ENCODE measurements at places on chromosomes 6 and 20.

DNA sequence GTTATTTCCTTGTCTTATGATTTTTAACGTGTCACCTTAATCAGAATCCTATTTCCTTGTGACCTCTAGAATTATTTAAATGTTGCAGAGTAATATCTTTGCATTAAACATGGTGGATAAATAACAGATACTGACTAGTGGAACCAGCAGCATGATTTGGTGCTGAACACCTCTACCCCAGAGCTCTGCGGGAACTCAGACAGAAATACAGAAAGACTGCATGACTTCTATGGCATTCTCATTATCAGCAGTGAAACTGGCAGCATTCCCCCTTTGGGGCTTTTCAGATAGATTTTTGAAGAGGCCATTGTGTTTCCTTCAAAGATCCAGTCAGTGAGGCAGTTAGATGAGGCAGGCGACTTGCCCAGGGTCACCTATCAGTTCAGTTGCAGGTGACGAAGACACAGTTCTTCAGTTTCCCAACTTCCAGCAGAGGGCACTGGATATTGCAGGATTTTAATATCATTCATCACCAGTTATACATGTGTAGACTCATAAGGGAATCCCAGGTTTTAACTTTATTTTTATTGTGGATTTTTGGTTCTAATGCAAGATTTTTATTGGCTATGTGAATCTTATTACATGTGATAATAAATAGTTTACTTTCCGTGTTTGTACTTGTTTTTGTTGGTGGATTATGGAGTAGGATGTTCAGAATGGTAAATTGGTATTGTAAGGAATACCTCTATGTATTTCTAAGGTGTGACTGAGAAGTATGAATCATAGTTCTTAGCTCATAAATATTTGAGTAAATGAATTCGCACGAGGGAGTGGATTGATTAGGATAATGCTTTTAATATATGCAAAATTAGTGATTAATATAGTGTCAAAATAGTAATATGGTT, 81.3 kb downstream of the AFDN start:
- DNase-seq, result peak; percentile 45

DNA sequence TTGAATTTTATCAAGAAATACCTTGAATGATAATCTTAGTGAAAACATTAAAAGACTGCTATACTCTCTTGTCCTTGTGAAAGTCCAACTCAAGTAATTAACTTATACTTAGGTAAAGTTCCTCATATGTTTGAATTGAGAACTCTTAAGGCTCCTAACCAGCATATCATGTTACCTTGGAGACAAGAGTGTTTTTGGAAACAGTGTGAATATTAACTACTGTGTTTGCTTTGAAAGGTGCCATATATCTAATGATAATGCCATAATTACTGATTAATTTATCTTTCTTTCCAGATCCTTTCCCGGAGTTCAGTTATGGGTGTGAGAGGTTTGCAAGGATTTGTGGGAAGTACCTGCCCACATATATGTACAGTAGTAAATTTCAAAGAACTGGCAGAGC, 10.5 kb downstream of the FAM120B start:
- no peak for DNase-seq

DNA sequence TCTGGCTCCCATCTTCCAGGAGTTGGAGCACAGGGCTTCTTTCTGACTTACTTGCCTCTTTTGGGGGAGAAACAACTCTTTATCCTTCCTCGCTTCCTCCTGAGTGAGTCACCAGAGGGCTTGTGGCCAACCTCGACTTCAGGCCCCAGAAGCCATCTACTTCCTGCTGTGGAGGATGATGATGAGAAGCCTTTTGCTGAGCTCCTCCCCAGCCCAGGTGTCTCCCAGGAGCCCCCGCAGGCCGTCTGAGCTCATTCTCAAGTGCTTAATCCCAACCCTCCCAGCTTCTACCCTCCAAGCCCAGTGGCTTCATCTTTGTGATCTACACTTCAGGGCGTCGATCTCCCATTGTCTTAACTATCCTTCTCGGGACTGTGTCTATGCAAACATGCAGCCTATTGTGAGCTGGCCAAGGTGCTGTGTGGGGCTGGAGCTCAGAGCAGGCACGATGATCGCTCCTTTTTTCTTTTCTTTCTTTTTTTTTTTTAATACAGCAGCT, 27.9 kb downstream of the SDCBP2 start:
- DNase-seq, result peak; percentile 69

DNA sequence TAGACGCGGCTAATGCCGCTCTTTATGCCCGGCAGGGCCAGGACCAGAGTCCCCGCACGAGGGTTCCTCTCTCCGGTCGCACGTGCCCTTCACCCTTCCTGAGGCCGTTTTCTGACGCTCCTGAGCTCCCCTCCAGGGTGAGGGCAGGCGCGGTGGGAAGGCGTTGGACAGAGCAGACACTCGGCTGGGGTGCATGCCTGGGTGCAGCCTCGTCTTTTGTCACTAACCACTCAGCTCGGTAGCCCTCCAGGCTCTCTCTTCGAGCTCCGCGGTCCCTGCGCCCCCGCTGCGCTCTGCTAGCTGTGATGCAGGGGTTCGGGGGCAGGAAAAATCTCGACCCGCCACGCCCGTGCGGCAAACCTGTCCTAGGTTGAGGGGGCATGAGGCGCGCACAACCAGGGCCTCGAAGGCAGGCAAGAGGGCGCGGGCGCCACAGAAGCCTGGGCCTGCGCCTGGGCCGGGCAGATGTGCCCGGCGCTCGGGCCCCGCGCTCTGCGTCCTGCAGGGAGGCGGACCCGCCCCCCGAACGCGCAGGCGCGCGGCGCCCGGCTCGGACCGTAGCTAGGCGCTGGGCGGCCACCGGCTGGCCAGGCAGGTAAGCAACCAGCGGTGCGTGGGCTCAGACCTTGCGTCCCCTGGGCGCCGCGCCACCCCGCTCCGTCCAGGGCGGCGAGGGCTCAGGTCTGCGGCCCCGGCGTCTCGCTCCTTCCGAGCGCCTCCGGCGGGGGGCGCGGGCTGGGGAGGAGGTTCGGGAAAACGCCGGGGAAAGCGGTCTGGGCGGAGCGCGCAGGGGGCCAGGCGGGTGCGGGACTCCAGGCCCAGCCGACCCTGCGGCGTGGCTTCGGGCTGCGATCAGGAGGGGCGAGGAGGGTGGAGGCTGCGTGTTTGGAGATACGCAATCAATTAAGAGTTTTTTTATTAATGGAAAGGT, at the start of gene L3MBTL1:
TSS of gene L3MBTL1 (plus strand) at position 548 of the 931 bp plus-strand sequence. CDS start 5,807 bp downstream, outside the sequence.
- DNase-seq, result peak; percentile 43

GRCh38 chr6:108661430-108661829, 100.7 kb downstream of the FOXO3 start:
- DNase-seq, result peak; percentile 37

GRCh38 chr6:139779988-139780774, 405.7 kb upstream of the CITED2 start:
- no peak for DNase-seq

- DNase-seq, result peak; percentile 41
These were observed 50.6 kb downstream of the GJA10 start for GRCh38 chr6:89944826-89945407.

GRCh38 chr20:4091490-4092479, 76.4 kb upstream of the RNF24 start:
- peak; percentile 69 for DNase-seq

DNA sequence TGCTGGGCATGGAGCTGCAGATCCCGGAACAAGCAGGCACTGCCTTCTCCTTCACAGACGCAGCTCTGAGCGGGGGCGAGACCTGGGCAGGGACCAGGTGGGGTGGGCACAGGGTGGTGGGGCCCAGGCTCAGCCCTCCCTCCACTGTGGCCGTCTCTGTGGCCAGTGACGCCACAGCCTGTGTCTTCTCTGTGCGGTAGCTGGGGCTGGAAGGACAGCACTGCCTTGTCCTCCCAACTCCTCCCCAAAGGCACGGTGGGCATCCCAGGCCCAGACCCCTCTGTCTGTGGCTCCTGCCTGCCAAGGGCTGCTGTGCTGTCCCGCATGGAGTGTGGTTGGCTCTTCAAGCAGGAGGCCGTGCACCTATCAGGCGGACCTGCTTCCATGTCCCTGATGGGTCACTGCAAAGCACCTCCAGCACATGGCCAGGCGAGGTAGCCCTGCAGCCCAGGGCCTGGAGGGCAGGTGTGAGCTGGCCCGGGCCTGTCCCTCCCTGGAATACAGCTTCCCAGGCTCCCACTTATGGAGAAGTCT, 14.8 kb upstream of the TNFRSF6B start:
- no peak for DNase-seq

- DNase-seq, result no peak
These were observed 628 bp downstream of the NKAIN4 start for GRCh38 chr20:63253438-63254231.

DNA sequence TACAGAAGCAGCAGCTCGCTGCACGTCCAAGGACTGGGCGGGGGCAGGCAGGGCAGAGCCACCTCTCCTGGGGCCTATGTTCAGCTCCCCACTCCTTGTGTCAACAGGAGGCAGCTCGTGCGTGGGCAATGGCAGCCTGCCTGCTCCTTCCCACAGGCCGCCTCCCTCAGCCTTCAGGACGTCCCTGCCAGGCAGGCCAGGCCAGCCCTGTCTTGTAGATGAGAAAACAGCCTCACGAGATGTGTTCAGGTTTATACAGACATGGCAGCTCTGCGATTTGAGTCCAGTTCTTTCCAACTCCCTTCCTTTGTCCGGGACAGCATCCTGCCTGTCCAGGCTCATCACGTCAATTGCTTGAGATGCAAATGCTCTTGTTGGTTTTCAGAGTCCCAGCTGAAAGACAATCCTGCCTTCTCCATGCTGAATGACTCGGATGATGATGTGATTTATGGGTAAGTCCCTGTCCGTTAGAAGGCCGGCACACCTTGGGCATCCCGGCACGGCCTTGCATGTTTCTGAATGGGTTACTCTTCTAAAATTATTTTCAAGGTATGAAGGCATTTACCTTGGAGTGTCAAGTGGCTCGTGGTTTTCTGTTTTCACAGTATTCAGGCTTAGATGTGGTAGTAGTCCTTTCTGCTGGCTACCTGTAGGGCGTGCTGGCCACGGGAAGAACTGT, 13.5 kb downstream of the DYNLT1 start:
- DNase-seq, result peak; percentile 77

- DNase-seq, result no peak
These were observed 29.9 kb downstream of the OR2J3 start for GRCh38 chr6:29137724-29138123.

- DNase-seq, result no peak
These were observed 77.5 kb upstream of the RIPOR2 start for GRCh38 chr6:25013246-25013645.

GRCh38 chr6:159693894-159694545, 979 bp upstream of the SOD2 start:
- peak; percentile 62 for DNase-seq

- no peak for DNase-seq
These were observed 73.9 kb upstream of the BACH2 start for GRCh38 chr6:90370493-90370959.

- no peak for DNase-seq
These were observed 83.1 kb downstream of the GRM4 start for GRCh38 chr6:34062815-34063214.

DNA sequence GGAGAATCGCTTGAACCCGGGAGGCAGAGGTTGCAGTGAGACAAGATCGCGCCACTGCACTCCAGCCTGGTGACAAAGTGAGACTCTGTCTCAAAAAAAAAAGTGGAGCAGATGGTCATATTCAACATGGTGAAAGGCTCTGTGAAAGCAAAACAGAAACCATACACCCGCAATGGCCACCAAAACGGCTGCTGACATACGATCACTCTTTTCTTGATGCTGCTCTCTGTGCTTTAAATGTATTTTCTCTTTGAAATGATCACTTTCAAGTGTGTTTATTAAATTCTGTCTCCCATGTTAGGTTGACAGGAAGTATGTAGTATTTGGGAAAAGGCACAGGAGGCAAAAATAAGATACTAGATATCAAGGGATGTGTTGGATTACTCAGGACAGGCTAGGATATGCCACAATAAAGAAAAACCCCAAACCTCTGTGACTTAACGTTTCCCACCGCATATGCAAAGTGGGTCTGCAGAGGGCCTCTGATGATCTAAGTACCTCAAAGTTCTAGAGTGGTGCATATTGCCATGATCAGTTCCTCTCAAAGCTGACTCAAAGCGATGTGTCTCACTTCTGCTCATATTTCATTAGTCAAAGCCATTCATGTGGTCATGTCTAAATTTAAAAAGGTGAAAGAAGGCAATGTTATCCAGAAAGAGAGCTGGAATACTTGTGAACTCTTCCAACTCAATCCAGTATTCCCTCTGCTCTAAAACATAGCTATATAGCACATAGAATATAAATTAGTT, 155.1 kb upstream of the SOX4 start:
- no peak for DNase-seq

DNA sequence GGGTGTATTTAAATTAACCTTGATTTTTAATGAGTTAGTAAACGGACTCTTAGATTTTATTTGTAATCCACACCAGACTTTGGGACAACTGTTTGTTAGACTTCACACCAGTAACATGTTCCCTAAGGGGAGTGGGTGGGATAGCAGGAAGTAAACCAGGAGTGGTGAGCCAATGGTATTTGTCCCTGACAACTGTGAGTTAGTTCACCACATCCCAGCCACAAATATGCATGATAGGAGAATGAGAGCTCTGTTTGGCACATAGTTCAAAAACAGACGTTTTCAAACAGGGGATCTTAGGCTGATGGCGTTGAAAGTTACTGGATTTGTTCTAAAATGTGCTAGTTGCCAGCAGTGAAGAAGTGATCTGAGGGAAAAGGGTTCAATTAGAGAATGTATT, 18.7 kb upstream of the COL10A1 start:
- peak; percentile 77 for DNase-seq

- DNase-seq, result peak; percentile 40
These were observed 34.2 kb downstream of the RBM38 start for GRCh38 chr20:57425150-57426013.

DNA sequence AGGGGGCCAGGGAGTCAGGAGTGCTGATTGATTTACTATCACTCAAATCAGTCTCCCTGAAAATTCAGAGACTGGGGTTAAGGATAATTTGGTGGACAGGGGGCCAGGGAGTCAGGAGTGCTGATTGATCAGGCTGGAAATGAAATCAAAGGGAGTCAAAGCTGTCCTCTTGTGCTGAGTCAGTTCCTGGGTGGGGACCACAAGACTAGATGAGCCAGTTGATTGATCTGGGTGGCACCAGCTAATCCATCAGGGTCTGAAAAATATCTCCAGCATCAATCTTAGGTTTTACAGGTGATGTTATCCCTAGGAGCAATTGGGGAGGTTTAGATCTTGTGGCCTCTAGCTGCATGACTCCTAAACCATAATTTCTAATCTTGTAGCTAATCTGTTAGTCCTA, 6.1 kb upstream of the AFG1L start:
- DNase-seq, result no peak

- no peak for DNase-seq
These were observed 643.8 kb downstream of the DHX35 start for GRCh38 chr20:39605908-39606307.

Data from fibroblast of pulmonary artery (primary cell).